NCI-H748 treated with DMSO at 0.1 percent for 48 hours (cell line): ENCODE measurements at places on chromosomes 12 and 14.

- no peak for DNase-seq
These were observed 876.3 kb upstream of the FOXG1 start for GRCh38 chr14:27890259-27890658.

DNA sequence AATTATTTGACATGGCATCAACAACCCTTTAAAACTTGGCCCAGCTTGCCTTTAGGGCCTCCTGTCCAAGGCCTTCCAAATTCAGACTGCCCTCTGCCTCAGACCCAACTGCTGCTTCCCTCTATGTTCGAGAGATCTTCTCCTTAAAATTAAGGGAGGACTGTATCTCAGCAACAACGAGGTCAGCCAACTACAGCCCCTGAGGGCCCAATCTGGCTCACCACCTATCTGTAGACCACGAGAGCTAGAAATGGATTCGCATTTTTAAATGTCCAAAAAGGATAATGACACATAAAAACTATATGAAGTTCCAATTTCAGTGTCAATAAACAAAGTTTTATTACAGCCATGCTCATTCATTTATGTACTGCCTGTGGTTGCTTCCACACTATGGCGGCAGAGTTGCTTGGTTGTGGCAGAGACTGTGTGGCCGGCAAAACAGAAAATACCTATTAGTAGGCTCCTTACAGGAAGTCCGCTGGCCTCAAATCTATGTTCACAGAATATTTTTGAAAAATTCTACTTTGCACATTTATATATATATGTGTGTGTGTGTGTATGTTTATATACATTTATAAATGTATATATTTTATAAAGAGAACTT, 1026.9 kb downstream of the BCL11B start:
- DNase-seq: no peak

DNA sequence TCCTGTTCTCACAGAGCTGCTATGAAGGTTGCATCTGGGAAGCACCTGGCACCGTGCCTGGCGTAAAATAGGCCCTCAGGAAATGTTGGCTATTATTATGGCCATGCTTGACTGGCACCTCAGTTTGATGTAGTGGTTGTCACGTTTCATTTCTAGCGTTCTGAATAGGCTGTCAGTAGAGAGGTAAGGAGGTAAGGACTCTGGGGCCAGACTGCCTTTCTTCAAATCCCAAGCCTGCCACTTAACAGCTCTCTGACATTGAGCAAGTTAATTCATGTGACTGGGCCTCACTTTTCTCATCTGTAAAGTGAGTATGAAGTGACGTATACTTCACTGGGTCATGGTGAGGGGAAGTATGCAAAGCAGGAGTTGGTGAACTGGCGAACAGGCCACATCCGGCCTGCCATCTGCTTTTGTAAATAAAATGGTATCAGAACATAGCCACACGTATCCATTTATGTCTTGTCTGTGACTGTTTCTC, 196.2 kb downstream of the CACNA1C start:
- DNase-seq: no peak

- peak; percentile 26 for DNase-seq
These were observed 76.7 kb upstream of the RGS6 start for GRCh38 chr14:71855399-71856036.

DNA sequence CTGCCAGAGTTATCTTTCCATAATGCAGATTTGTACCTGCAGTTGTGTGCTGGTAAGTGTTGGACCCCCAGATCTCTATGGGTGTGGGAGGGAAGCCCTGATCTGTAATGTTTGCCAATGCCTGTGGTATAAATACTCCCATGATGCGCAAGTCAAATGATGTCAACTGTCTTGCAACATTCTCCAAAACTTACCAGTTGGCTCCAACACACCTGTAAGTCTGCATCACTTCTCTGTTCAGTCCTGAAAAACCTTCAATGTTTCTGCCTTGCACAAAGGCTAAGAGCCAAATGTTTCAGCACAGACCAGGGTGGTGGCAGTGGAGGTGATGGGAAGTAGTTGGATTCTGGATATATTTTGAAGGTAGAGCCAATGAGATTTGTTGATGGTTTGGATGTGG, 3.1 kb downstream of the OS9 start:
- DNase-seq: no peak
